ENCODE measurements at places on chromosomes 4 and X.

DNA sequence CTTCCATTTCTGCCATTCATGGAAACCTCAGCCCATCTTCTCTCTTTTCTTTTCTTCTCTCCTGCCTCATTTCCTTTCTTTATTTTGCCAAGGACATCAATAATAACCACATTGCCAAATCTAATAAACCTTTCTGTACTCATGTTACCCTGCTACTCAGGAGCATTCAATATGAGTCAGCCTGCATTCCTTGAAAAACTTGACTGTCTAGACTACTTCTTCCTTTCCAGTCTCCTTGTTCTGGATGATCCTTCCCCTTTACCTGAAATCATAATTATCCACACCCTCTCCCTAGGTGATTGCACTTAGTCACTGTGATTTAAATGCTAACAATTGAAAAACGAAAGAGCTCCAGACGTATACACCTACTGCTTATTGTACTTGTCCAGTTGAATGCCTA, 253.2 kb upstream of the CENPE start:
- DNase-seq, result no peak

GRCh38 chr4:183618681-183619080, 40.3 kb downstream of the RWDD4 start:
- no peak for DNase-seq

- no peak for DNase-seq
Observed at GRCh38 chr4:111847296-111848008, 297.8 kb upstream of the FAM241A start.

DNA sequence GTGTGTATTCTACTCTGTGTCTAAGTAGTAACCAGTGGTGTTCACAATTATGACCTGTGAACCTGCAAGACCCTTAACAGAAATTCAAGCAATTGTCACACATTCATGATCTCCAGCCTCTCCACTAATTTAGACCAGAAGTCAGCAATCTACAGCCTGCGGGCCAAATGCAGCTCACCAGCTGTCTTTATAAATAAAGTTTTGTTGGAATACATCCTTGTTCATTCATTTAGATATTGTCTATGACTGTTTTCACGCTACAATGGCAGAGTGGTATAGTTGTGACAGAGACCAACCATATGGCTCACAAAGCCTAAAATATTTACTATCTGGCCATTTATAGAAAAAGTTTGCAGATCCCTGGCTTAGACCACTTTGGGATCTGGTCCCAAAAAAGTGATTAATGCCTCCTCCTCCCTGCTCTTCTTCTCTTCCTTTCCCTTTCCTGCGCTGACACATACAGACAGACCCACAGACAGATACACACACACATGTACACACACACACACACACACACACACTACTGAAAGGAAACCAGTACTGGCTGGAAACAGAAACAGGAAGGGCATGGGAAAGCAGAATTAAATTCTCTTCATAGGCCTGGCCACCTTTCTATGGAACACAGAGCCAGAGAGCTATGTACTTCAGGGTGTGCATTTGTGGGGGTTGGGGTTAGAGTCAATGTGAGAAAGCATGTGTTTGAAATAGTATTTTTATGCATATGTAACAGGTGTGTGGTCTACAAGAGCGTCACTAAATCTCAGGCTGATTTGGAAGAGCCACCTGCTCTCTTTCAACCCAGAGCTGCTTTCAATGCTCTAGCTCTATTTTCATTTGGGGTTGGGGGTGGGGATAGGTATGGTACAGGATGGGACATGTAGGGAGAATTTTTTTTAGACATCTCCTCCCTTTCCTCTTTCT, 49.7 kb upstream of the TMEM164 start:
- DNase-seq, result no peak

- DNase-seq, result peak; percentile 48
Observed at GRCh38 chr4:140103676-140104075, 50.3 kb downstream of the MAML3 start.

DNA sequence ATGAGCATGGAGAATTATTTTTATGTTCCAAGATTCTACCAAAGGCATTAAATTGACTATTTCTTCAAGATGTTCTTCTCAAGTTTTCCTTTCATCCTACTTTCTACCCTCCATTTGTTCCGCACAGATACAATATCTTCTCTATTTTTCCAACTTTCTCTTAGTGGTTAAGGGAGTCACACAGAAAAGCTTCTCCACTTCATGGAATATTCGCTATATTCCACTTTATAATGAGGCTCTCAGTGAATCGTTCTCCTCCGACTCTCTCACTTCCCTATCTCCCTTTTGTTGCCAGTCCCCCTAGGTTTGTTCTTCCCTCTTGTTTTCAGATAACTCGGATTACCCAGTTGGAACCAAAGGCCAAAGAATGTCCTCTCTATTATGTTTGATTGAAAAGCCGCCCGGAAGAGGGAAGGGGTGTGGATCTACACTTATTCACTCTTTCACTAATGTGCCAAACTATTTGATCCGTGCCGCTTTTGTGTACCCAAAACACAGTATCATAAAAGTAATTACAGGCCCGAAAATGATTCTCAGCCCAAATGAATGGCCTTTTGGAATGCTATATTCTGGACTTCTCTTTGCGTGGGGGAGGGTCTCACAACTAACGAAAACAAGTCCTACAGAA, 1.2 kb downstream of the SH3D19 start:
- no peak for DNase-seq

GRCh38 chrX:16819634-16820033, 33.4 kb downstream of the TXLNG start:
- no peak for DNase-seq

DNA sequence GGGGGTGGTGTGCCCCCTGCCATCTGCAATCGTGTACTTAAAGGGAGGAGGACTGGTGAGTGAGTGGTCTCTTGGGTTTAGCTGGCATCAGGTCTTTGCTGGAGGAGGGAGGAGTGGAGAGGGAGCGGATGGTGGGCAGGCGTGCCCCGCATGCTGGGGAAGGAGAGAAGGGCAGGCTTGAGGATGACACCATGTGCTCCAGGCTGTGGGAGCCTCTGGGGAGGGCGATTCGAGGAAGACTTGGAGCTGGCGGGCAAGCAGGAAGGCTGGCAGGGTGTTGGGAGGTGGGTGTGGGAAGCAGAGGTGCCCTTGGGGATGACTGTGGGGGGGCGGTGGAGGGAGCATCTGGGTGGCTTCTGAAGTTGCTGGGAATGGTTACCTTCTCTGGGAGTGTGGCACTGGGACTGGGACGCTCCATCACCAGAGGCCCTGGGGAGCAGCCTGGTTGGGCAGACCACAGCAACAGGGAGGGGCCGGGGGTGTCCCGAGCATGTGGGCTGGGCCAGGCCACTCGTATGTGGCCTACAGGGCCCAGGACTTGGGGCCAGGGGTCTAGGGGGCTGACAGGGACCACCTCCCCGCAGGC, 30.8 kb upstream of the AFAP1 start:
- DNase-seq, result no peak

- no peak for DNase-seq
Observed at GRCh38 chr4:10703766-10704429, 19.3 kb upstream of the CLNK start.

DNA sequence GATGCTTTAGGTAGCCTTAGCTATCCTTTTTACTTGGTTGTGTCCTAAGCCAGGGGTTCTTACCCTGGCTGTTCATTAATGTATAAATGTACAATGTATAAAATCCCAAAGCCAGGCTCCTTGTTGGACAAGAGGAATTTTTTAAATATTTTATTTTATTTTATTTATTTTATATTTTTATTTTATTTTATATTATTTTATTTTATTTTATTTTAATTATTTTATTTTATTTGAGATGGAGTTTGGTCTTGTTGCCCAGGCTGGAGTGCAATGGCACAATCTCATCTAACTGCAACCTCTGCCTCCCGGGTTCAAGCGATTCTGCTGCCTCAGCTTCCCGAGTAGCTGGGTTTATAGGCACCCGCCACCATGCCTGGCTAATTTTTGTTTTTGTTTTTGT, 8.1 kb upstream of the SLC2A9 start:
- no peak for DNase-seq

DNA sequence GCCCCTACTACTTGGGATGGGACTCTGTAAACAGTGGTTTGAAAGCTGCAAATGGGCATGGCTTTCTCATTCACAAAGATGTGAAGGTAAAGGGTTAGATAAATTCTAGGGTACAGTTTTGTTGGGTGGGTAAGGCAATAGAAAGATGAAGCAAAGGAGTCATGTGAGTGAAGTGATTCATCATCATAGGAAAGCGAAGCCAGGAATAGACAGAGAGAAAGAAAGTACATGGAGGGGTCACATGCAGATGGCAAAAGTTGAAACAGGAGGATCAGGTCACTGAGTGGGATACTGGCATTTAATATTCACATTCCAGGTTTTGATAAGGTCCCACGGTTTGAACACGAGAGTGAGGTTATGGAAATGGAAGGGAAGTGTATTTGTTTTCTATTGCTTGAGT, 8.2 kb upstream of the ABCG2 start:
- no peak for DNase-seq

GRCh38 chrX:55159551-55159950, 60.6 kb upstream of the PAGE5 start:
- DNase-seq, result no peak

- no peak for DNase-seq
Observed at GRCh38 chr4:105147553-105148161, 981 bp downstream of the TET2 start.

DNA sequence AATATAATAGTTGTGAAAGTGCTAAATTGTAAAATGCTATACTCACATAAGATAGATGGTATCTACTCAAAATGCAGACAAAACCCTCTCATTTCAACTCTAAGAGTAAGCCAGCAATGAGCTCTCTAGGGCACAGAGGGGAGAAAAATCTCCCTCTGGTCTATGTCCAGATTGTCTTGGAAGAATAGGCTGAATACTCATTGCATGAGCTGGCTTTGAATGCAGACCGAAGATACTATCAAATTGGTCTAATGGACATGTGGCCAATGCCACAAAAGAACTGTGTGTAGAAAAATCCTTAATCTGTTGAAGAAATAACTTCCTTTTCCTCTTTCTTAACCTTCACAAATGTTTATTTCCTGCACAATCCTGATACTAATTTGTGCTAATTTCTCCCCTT, 3.5 kb downstream of the ZXDA start:
- no peak for DNase-seq

GRCh38 chr4:4852591-4853362, 6.7 kb upstream of the MSX1 start:
- DNase-seq, result no peak

GRCh38 chr4:139453041-139453370, 915 bp upstream of the RAB33B start:
- DNase-seq, result peak; percentile 63

GRCh38 chr4:145299380-145300076, 119.1 kb upstream of the OTUD4 start:
- DNase-seq, result peak; percentile 69

DNA sequence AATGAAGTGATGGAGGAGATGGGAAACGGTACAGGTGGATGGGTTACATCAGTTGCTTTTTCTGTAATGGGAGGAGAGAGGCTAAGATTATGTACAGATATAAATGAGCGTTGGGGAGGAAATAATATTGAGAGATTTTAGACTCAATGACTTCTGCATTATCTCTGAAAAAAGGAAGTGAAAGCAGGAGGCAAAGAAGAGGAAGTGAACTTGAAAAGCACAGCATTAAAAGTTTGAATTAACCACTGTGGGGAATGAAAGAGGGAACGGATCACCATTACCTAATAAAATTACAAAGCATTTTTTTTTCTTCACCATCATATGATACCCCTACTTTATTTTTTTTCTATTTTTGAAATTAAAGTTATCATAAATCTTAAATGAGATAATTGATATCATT, 1025.5 kb downstream of the RPA4 start:
- DNase-seq, result no peak

DNA sequence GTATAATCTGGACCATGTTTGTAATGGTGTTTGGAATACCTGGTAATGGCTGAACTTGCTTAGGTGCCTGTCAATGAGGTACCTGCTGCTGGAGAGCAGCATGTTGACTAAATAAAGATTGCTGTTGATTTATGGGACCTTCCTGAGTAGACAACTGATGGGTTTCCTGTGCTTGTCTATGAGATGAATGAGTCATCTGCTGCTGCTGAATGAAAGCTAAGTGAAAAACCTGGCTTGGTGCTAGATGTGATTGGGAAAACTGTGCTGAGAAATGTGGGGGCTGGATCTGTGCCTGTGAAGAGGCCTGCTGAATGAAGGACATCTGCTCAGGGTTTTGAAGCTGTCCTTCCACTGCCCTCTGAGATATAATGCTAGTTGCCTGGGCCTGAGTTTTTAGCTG, 69.6 kb downstream of the WNK3 start:
- no peak for DNase-seq

DNA sequence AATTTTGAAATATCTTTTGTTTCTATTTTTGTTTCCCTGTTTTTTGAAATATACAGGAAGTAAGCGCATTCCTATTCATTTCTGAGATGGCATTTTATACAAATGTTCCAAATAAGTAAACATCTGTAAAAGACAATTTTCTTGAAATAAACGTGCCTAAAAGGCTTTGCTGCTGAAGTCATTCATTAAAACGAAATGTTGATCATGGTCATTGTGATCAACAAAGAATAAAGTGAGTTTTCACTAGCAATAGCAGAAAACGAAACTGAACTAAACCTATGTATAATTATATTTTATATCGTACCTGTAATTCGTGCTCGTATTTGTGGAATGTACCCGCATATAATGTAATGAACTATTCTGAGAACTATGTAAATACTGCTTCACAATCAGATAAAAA, 221.2 kb downstream of the MGST2 start:
- DNase-seq, result no peak

- no peak for DNase-seq
Observed at GRCh38 chr4:184007891-184008290, 102.8 kb downstream of the STOX2 start.

DNA sequence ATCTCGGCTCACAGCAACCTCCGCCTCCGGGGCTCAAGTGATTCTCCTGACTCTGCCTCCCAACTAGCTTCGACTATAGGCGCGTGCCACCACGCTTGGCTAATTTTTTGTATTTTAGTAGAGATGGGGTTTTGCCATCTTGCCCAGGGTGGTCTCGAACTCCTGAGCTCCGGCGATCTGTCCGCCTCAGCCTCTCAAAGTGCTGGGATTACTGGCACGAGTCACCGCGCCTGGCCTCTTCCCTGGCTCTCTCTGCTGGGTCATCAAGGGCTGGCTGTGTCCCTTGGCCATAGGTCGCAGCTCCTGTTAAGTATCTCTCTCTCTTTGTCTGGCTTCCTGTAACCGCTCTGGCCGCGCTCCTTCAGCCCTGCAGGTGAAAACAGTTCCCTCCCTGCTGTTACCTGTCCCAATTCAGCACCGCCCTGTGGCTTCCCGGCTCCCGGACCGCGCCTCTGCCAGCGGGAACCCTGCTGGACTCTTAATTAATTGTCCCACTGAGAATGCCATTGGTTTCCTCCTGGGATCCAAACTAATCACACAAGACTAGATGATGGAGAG, 1.3 kb upstream of the RGS12 start:
- DNase-seq, result peak; percentile 1

GRCh38 chrX:10496345-10496965, 123.9 kb downstream of the MID1 start:
- DNase-seq, result no peak

- no peak for DNase-seq
Observed at GRCh38 chrX:111823128-111823527, 52.9 kb upstream of the TRPC5OS start.

DNA sequence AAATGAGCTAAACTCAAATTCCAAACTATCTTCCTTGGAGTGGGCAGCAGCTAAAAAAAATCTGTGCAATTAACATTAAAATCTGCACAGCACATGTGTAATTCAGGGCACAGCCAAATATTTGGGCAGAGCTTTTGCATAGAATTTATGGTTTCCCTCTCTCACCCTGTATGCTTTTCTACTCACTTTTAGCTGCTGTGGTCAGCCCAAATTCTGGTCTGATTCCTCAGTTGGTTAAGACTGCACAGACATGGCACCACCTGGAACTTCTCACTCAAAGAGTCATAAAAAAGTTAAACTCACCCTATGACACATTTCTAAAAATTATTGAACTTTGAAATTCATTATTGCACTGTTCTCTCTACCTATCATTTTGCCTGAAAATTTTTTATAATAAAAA, 4.9 kb upstream of the PLK4 start:
- DNase-seq, result no peak

Measured in DND-41 (cell line).